Stomach (tissue), 19 donors: ENCODE measurements at places on chromosomes 7 and 10. TPM values are rescaled to one million over a fixed set of nuclear protein-coding genes. Genes with fewer than 3 reads are reported as not detected.

The RFC2 gene
- 18.2 TPM for total RNA-seq

The HTR7 gene
- total RNA-seq: not detected

The PRRT4 gene
- not detected for total RNA-seq

The MYOF gene
- total RNA-seq: 111 TPM

The PIP gene
- total RNA-seq: not detected

The GNGT1 gene
- not detected for total RNA-seq

The PON1 gene
- 0.55 TPM for total RNA-seq

The SYT15 gene
- total RNA-seq: not detected

The PDZD7 gene
- 2.4 TPM for total RNA-seq

The MBLAC1 gene
- not detected for total RNA-seq

The EPDR1 gene
- 8.5 TPM for total RNA-seq

The HOXA4 gene
- total RNA-seq: 4.1 TPM

The PROSER2 gene
- total RNA-seq: not detected

The TMEM213 gene
- not detected for total RNA-seq

The DYDC2 gene
- not detected for total RNA-seq

The CYP2E1 gene
- 19.9 TPM for total RNA-seq

The CFTR gene
- 14.5 TPM for total RNA-seq
